Activated CD4-positive, alpha-beta T cell treated with anti-CD3 and anti-CD28 coated beads, Interleukin-2, amount 50 U/mL, for 1 hour (primary cell): ENCODE measurements at places on chromosomes 1 and 21.

GRCh38 chr1:156260896-156261295, 13.0 kb upstream of the PAQR6 start:
- no peak for DNase-seq

DNA sequence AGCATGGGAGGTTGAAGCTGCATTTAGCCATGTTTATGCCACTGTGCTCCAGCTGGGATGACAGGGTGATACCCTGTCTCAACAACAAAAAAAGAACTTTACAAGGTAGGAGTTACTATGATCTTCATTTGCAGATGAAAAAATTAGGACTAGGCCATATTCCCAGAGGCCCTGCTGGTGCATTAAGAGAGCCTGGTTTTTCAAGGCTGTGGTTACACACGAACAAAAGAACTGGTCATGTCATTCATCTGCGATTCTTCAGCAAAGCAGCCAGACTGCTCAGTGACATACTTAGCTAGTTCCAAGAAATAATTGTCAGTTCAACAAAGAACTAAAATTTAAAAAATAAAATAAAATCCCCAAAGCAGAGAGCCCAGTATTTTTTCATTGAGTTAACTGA, 66.1 kb upstream of the SLC22A15 start:
- no peak for DNase-seq

DNA sequence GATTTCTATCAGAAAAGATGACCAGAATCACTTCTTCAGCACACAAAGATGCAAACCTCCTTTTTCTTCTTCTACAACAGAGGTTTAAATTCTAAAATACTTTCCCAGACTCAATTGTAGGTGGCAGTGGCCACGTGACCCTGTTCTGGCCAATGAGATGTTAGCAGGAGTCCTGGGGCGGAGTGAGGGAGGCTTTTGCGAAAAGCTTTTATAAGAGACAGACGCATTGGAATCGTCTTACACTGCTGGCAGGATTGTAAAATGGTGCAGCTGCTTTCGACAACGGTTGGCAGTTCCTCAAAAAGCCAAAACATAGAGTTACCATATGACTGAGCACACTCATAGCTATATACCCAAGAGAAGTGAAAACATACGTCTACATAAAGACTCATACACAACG, 87.0 kb upstream of the MAGI3 start:
- no peak for DNase-seq

DNA sequence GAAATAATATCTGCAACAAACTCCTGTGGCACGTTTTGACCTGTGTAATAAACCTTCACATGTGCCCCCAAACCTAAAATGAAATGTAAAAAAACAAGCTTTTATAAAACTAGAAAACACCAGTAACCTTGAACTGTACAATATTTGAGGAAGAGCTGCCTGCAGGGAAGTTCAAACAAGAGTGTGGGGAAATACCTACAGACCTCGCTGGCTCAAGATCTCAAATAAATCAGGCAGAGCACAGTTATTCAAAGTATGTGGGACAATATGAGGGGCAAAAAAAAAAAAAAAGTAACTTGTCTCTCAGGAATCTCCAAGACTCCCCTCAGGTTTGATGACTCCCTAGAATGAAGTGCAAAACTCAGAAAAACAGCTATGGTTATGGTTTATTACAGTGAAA, 37.9 kb upstream of the PPIH start:
- no peak for DNase-seq

- no peak for DNase-seq
These were observed 15.7 kb downstream of the SPOCD1 start for GRCh38 chr1:31799895-31800673.

- DNase-seq, result peak; percentile 80
These were observed at the start of gene HEATR1 for GRCh38 chr1:236603991-236604904. TSS of gene HEATR1 (minus strand) at chr1:236604516. CDS start at chr1:236604095, 421 bp downstream.

GRCh38 chr21:37365517-37366481, 774 bp upstream of the DYRK1A start:
- DNase-seq, result peak; percentile 56

DNA sequence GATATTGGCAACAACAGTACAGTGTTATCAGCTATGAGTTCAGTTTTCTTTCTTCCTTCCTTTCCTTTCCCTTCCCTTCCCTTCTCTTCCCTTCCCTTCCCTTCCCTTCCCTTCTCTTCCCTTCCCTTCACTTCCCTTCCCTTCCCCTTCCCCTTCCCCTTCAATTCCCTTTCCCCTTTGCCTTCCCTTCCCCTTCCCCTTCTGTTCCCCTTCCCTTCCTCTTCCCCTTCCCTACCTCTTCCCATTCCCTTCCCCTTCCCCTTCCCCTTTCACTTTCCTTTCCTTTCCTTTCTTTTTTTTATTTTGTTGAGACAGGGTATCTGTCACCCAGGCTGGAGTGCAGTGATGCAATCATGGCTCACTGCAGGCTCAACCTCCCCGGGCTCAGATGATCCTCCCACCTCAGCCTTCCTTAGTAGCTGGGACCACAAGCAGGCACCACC, 72.3 kb upstream of the CAPZB start:
- no peak for DNase-seq

DNA sequence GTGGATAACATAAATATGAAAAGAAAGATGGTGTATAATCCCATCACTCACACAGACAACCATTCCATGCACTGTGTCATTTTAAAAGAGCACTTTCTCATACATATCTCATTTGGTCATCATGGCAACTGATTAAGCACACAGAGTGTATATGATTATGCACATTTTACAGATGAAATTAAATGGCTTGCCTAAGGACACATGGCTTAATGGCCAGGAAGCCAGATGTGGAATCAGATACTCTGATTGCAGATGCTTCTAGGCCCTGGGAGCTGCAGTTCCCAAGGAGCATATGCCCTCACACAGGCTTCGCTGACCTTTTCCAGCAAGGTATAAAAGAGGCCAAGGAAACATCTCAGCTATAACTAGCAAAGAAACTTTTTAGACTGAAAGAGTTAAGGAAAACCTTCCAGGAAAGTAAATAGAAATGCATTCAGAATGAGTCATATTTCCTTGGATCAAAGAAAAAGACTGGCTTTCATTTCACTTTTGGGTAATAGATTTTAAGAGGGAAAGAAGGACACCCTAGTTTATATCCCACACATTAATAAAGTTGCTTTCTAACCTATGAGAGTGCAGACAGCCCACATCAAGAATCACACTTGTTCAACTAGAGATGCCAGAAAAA, 19.6 kb upstream of the FAM89A start:
- no peak for DNase-seq
